ENCODE measurements at places on chromosomes 3 and 15.
A peak's percentile ranks its signal among the peaks of the same experiment; 100 is the strongest.

- no peak for DNase-seq
These were observed 24.4 kb upstream of the CYP11A1 start for GRCh38 chr15:74391582-74392450.

DNA sequence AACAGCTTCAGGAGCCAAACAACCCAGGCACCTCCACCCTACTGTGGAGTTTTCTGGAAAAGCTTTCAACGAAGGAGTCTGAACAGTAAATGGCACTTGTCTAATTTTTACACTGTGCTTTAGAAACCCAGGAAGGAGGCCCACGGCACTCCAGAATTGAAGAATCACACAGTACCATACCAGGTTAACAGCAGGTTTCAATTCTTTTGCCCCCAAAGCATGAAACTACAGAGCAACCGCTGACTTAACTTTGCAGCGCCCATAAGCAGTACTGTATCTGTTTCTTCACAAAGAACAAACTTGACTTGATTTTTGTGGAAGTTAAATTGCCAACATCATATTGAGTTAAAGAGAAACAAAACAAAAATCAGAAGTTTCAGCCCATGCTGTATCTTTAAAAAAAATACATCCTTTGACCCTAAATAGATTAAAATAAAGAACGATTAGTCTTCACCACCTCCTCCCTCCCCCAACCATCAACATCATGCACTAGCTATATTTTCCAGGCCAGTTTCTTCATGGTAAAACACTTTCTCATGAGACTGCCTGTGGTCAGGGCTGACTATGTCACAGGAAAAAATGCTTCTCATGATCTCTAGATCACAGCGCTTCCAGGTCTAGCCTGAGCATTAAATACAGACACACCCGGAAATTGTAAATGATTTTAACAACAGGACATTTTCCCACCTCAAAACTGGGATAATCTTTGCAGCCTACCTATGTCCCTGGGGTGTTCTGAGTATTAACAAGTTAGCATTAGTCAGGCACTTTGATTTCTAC is 456.3 kb downstream of the FOXP1 start:
- no peak for DNase-seq

- no peak for DNase-seq
These were observed 103.8 kb downstream of the WDR76 start for GRCh38 chr15:43930556-43930955.

GRCh38 chr3:67819447-67819846 is 165.0 kb upstream of the SUCLG2 start:
- DNase-seq = peak; percentile 3

GRCh38 chr3:64221571-64222257 is 3.6 kb downstream of the PRICKLE2 start:
- no peak for DNase-seq

GRCh38 chr3:130459944-130460343 is 57.0 kb upstream of the COL6A6 start:
- no peak for DNase-seq

DNA sequence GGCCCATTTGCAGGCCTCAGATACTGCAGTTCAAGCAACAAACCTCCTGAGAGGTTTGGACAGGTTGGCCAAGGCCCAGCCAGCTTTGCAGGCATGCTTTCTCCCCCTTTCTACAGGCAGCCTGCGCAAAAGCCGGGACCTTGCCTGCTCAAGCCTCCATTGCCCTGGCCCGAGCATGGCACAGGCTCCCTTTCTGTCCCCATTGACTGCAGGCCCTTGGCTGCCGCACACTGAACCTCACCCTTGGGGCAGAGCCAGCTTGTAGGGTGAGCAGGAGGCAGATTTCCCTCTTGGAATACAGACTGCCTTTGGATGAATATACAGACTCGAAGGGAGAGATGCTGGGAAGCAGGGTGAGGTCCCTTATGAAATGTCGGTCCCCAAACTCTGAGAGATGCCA is 461.7 kb upstream of the PROK2 start:
- peak; percentile 88 for DNase-seq

GRCh38 chr15:59657635-59658125 is 365 bp upstream of the GTF2A2 start:
- DNase-seq = no peak

DNA sequence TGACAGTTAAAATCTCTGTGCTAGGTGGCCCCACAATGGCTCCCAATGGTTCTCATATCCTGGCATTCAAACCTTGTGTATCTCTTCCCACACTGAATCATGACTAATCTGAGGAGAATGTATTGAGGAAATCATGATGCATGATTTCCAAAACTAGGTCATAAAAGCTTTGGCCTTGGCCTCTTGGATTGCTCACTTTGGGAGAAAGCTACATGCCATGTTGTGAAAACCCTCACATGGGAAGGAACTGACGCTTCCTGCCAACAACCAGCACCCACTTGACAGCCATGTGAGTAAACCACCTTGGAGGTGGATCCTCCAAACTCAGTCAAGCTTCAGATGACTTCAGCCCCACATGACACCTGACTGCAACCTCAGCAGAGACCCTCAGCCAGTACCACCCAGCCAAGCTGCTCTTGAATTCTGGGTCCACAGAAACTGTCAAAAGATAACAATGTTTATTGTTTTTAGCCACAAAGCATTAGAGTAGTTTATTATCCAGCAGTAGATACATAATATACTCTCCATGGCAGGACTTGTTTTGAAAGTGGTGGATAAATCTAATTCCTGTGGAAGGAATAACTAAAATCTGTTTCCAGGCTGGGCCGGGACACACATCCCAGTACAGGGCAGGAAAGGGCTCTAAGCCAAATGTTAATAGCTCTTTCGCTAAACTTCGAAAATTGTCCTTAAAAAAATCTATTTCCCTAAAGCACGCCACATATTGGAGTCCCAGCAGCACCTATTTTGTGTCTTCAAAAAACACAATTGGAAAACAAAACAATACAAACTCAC is 1.0 kb upstream of the ZNF620 start:
- DNase-seq = no peak

GRCh38 chr3:129563850-129564535 is 21.0 kb downstream of the H1-8 start:
- no peak for DNase-seq

GRCh38 chr15:63371297-63371918 is 10.2 kb downstream of the CA12 start:
- DNase-seq = no peak

GRCh38 chr15:39510001-39510701 is 70.7 kb upstream of the THBS1 start:
- no peak for DNase-seq

DNA sequence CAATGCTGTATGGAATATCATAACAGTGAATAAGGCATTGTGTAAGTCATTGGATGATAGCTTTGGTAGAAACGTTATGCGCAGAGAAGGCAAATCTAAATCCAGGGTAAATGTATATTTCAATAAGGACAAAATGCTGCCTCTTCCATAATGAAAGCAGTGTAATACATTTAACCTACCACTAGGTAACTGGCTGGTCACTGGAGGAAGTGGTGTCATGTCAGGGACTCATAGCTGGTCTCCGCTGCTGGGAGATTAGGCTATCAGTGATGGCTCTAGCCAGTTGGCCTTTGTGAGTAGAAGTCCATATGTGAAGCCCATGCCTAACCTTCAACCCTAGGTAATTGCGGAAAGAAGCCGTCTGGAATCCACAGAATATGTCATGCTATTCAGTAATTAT is 140.9 kb downstream of the NLGN1 start:
- no peak for DNase-seq

GRCh38 chr3:37898424-37898823 is 36.7 kb downstream of the CTDSPL start:
- DNase-seq = no peak

GRCh38 chr3:30729936-30730335 is 123.5 kb downstream of the TGFBR2 start:
- no peak for DNase-seq

DNA sequence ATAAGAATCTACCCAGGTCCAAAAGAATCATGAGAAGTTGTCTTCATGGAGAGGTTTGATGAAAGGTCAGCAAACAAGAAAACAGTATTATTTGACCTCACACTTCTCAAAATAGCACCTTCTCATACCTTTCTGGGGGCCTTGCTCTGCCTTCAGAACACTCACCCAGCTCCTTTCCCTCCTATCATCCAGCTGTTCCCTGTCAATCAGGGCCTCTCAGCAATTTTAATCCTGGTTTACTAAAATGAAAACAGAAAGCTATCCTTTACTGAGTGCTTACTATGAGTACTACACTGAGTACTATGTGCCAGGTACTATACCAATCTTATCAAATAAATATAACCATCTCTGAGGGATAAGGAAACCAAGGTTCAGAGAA is 138.6 kb downstream of the GAP43 start:
- DNase-seq = no peak

DNA sequence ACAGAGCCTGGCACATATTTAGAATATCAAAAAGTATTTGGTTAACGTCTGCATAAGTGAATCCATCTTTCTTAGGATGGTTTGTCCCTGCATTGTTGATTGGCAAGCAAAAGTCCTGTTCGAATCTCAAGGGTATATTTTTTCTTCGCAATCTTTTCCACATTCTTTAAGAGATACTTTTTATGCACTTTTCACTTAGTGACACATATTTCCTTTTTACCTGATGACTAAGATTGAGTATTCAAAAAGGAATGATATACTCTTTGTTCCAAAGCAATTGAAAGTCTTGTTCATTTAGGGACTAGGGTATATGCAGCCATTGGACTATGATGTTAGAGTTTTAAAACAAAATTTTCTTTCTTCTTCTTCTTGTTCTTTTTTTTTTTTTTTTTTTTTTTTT is 349.9 kb downstream of the NLGN1 start:
- no peak for DNase-seq

DNA sequence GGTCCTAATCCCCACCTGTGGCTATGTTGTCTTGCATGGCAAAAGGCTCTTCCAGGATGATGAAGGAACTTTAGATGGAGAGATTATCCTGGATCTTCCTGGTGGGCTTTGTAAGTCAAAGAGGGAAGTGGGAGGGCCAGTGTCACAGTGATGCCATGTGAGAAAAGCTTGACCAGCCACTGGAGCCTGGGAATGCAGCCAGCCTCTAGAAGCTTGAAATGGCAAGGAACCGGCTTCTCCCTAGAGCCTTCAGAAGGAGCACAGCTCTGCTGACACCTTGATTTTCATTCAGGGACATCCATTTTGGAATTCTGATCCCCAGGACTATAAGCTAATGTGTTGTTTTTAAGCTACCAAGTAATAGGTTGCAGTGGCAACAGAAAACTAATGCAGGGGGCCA is 58.3 kb downstream of the CLEC3B start:
- no peak for DNase-seq

GRCh38 chr3:27293939-27294338 is 75.2 kb downstream of the NEK10 start:
- DNase-seq = no peak

DNA sequence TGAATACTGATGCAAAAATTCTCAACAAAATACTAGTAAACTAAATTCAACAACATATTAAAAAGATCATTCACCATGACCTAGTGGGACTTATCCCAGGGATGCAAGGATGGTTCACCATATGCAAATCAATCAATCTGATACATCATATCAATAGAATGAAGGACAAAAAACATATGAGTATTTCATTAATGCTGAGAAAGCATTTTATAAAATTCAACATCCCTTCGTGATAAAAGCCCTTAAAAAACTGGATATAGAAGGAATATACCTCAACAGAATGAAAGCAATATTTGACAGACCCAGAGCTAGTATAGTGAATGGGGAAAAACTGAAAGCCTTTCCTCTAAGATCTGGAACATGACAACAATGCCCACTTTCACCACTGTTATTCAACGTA is 43.0 kb upstream of the FBN1 start:
- DNase-seq = no peak

DNA sequence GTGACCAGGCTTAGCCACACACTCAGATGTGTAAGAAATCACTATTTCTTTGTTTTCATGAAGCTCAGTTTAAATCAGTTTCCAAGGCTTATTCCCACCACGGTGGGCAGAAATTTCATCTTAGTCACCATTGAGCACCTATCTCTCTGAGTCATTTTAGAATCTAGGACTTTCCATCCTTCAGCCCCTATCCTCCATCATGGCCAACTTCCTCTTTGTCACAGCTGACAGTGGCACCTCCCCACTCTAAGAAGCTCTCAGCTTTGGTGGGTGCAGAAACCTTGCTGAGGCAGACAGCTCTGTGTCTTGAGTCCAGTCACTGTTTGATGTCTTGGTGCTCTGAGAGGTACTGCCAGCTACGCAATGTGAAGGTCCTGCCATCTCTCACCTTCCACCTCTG is 32.9 kb downstream of the SNTN start:
- DNase-seq = no peak

- no peak for DNase-seq
These were observed 44.8 kb upstream of the UBE2E1 start for GRCh38 chr3:23760871-23761373.

- DNase-seq = peak; percentile 68
These were observed 41.4 kb downstream of the ATP8B4 start for GRCh38 chr15:50077651-50078050.

DNA sequence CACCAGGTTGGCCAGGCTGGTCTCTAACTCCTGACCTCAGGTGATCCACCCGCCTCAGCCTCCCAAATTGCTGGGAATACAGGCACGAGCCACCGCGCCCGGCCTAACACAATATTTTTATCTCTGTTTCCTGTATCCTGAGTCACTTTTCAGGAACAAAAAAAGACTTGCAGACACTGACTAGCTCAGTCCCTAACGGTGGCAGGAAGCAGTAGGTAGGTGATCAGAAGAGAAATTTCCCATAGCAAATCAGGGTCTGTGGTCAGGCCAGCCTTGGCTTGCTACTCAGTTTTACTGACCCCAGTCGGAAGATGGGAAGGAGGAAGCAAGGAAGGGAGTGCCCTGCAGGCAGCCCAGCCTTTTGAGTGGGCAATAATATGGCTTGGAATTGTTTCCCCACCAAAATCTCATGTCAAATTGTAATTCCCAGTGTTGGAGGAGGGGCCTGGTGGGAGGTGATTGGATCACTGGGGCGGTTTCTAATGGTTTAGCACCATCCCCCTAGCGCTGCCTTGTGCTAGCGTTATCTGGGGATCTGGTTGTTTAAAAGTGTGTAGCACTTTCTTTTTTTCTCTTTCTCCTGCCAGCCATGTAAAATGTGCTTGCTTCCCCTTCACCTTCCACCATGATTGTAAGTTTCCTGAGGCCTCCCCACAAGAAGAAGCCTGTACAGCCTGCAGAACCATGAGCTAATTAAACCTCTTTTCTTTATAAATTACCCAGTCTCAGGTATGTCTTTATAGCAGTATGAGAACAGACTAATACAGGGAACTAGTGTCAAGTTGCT is 19.5 kb upstream of the CDCP1 start:
- no peak for DNase-seq
